T-helper 1 cell (primary cell): ENCODE measurements at places on chromosomes 5 and 9.
A peak's percentile ranks its signal among the peaks of the same experiment; 100 is the strongest.

- DNase-seq = no peak
Observed at GRCh38 chr5:34452170-34452828, 203.8 kb upstream of the RAI14 start.

- no peak for DNase-seq
Observed at GRCh38 chr5:8848366-8848765, 697.5 kb downstream of the SEMA5A start.

- DNase-seq = peak; percentile 14
Observed at GRCh38 chr9:34171753-34172535, 6.9 kb upstream of the UBAP1 start.

DNA sequence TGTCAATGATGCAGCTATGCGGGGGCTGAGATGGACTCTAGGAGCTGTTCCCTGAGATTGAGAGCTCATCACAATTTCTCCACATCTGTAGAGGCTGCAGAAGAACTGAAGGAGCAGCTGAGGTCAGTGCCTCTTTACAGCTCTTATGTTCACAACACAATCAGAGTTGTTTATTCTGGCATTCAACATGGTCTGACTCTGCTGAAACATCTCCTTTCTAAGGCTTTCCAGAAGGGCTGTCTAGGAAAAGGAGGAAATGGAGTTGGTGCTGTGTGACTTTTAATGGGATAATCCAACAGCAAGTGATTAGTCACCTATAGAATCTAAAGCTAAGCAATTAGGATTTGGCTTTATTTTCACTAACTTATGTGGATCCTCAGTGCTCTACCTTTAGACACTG is 6.0 kb downstream of the POU5F2 start:
- DNase-seq = no peak

- DNase-seq = no peak
Observed at GRCh38 chr5:170235876-170236864, 3.4 kb downstream of the C5orf58 start.

GRCh38 chr5:18050776-18051175 is 416.5 kb downstream of the TAF11L14 start:
- no peak for DNase-seq

DNA sequence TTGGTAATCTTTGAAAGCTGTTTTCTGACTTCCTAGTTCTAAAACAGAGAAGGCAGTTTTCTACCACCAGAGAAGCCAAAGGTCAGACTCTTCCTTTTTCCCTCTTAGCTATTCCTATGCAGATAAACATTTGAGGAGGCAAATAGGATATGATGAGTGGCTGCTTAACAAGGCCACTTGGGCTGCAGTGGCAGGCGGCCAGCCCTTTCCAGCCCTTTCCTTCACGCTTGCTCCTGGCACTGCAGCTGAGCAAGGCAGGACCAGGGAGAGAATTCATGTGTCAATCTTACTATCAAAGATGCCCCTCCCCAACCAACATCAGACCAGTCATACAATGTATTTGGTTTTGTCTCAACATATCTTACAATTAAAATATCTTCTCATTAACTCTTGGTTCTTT is 36.8 kb upstream of the RNF38 start:
- no peak for DNase-seq

GRCh38 chr9:84701801-84702200 is 32.3 kb downstream of the NTRK2 start:
- no peak for DNase-seq

DNA sequence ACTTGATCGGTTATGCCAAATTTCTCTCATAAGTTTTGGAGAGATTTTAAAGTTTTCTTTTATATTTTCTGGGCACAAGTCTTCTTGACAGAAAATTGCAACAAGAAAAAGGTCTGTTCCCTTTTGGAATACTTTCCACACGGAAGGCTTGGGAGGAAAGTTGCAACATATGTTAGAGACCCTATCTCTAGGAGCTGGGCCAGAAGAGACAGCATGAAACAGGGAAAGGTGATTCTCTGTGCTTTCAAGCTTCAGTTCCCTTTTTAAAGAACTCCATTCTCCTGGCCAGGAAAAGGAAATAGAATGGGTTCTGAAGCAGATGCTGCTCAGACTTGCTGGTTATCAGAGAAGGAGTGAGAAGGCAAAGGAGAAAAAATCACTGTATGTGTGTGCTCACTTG is 368.3 kb downstream of the SPATA31D1 start:
- DNase-seq = no peak

DNA sequence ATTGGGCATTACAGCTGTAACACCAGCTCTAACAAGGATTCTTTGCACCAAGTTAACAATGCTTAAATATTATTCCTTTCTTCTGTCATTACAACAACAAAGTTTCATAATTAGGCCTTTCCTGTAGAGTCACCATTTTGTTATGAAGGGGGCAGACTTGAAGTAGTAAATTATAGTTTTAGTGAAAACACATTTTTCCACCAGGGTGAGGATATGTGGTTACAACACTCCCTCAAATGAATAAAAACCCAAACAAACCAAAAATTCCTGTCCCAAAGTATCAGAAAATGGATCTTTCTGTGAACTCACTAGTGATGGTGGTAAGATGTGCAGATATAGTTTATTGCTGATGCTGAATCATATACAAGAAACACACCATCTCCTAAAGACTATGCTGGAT is 250.5 kb upstream of the TUT7 start:
- DNase-seq = no peak

GRCh38 chr9:24090566-24090965 is 264.5 kb upstream of the ELAVL2 start:
- no peak for DNase-seq

- DNase-seq = no peak
Observed at GRCh38 chr9:7273575-7273974, 515.8 kb downstream of the KDM4C start.

DNA sequence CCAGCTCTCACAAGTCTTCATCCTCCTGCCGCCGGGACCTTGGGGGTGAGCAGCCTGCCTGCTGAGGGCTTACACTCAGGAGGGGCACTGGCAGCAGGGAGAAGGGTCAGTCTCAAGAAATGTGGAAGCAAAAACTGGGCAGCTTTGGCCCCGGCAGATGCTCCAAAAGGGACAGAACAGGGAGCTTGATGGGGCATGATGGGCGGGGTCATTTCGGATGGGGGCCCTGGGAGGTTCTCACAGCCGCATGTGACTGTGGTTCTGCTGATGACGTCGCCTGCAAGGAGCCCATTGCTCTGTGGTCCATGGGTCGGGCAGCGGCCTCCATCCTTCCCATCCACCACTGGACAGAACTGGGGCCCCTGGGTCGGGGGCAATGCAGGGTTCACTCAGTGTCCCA is 76.6 kb downstream of the OLFM1 start:
- DNase-seq = no peak

- no peak for DNase-seq
Observed at GRCh38 chr9:37911271-37911681, 7.3 kb upstream of the SLC25A51 start.

- no peak for DNase-seq
Observed at GRCh38 chr9:87701931-87702421, 23.9 kb upstream of the CTSL start.

- DNase-seq = no peak
Observed at GRCh38 chr5:139301808-139302499, 8.4 kb downstream of the MATR3 start.

- DNase-seq = no peak
Observed at GRCh38 chr9:27408001-27408400, 111.1 kb upstream of the EQTN start.

DNA sequence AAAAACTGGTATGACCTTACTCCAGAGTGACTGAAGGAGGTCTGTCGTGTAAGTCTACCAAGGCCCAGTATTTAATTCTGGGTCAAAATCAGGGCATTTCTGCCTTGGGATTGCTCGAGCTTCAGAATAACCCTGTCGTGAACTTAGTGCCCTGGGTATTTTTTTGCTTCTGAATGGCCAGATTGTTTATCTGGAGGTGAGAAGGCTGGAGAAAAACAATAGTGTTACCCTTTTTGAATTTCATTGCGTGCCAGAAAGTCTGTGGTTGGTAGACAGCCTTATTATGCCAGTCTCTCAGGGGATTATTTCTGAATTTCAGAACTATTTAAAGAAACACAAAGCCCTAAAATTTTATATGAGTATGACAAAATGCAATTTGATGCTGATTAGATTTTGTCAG is 323.4 kb downstream of the CSNK1G3 start:
- no peak for DNase-seq

DNA sequence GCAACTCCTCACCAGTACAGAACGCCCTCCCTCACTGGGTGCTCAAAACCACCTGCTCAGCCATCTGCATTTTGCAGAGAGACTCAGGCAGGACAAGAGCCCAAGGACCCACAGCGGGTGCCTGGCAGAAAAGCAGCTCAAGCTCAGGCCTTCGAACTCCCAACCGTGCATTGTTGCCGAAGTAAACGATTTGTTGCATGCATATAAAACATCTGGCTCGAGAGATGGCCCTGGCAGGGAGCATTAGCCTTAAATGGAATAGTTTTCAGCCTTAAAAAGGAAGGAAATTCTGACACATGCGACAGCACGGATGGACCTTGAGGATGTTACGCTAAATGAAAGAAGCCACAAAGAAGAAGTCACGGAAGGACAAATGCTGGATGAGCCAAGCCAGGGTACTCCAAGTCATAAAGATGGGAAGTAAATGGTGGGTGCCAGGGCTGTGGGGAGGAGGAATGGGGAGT is 160.4 kb upstream of the PHYKPL start:
- no peak for DNase-seq

DNA sequence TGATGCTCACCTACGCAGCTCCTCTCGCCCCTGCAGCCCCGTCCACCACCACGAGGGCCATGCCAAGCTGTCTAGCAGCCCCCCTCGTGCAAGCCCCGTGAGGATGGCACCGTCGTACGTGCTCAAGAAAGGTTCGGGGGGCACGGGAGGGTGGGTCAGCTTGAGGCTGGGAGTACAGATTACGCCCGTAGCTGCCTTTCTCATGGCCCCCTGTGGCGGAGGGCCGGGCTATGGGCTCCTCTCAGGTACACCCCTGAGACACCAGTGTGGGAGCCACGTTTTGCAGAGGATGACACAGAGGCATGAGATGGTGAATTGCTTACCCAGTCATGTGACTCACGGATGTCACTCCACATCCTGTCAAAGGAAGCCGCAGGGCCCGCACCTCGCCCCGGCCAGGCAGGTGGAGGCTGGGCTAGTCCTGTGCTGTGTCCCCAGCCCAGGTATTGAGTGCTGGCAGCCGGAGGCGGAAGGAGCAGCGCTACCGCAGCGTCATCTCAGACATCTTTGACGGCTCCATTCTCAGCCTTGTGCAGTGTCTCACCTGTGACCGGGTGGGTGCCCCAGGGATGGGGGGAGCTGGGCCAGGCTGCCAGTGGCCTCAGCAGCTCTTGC is 33.7 kb downstream of the USP20 start:
- DNase-seq = peak; percentile 96

DNA sequence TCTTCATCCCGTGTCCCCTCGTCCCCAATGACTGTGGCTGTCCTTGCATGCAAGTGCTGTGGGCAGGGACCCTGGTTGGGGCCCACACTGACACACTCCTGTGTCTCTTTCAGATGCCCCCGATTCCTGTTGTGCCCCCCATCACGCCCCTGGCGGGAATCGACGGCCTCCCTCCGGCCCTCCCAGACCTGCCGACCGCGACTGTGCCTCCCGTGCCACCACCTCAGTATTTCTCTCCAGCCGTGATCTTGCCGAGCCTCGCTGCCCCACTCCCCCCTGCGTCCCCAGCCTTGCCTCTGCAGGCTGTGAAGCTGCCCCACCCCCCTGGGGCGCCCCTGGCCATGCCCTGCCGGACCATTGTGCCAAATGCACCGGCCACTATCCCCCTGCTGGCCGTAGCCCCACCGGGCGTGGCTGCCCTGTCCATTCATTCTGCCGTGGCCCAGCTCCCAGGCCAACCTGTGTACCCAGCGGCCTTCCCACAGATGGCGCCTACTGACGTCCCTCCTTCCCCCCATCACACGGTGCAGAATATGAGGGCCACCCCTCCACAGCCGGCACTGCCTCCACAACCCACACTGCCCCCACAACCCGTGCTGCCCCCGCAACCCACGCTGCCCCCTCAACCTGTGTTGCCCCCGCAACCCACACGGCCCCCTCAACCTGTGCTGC is 75.0 kb downstream of the WNK2 start:
- no peak for DNase-seq

DNA sequence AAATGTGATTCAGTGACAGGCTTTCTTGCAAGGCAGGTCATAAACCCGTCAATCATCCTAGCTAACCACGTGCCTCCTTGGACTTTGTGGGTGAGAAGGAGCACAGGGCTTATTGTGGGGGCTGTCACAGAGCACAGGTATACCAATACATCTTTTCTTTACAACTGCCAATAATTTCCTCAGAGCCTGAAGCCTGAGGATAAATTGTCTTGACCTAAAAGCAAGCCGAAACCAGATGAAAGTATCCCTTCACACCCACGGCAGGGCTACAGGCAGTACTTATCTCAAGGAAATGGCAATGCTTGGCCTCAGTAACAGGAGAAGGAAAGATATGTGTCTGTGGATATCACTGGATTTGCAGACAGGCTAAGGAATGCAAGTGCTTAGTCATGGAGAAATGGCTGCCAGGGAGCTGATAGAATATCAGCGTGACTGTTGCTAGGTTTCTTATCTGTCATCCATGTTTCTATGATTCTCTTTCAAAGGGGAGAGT is 90.3 kb upstream of the ZNF366 start:
- no peak for DNase-seq

- no peak for DNase-seq
Observed at GRCh38 chr5:96562614-96563013, 99.6 kb upstream of the CAST start.

DNA sequence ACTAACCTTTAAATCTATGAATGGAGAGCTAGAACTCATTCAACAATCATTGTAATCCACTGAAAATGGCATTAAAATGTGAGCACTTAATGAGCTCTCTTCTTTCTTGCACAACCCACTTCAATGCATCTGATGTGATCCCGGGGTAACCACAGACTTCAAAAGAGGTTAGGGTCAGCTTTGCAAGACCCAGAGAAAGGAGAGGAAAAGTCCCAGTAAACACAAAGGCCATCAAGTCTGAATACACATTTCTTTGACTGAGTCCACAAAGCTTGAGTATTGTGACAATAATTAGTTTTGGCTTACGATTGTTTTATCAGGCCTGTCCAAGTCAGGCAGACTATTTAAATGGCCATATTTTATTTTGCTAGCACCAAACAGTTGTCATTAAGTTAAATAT is 148.8 kb upstream of the ZNF608 start:
- no peak for DNase-seq

- no peak for DNase-seq
Observed at GRCh38 chr9:135983208-135984071, 22.3 kb upstream of the UBAC1 start.
